NCI-H1436 treated with DMSO at 0.1 percent for 48 hours (cell line): ENCODE measurements at places on chromosomes 16 and 17.

GRCh38 chr16:52022177-52022576 is 524.8 kb downstream of the TOX3 start:
- DNase-seq: no peak

DNA sequence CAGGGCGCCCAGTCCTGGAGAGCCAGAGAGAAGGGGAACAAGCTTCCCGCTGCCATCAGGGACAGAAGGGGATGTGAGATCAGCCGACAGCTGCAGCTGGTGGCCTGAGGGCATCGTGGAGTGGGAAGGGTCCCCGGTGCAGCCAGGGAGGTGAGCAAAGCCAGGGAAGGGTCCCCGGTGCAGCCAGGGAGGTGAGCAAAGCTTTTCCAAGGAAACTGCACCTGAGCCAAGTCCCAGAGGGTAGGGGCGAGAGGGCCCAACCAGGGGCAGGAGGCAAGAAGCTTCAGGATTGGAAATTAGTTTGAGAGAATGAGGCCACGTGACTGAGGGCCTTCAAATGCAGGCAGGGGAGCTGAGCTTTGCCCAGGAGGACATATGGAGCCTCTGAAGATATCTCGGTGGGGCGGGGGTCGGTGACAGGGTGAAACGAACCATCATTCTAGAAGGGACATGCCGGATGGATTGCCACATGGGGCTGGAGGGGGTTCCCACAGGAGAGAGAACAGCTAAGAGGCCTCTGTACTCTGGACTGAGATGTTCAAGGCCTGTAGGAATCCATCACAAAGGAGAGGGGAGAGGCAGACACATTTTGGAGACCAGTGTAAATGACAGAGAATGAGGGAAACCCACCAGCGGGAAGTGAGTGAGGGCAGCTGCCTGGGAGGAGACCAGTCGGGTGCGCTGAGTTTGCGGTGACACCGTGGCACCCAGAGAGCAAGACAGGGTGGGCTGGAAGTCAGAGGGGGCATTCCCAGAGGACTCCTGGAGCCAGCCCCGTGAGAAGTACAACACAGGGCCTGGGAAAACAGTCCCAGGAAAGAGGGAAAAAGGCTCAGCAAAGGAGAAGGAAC is 31.4 kb upstream of the RPH3AL start:
- DNase-seq: no peak

GRCh38 chr16:71526111-71526631 is at the start of gene CHST4:
TSS of gene CHST4 (plus strand) at chr16:71526426. CDS start at chr16:71536678, 10,252 bp downstream.
- DNase-seq: no peak

DNA sequence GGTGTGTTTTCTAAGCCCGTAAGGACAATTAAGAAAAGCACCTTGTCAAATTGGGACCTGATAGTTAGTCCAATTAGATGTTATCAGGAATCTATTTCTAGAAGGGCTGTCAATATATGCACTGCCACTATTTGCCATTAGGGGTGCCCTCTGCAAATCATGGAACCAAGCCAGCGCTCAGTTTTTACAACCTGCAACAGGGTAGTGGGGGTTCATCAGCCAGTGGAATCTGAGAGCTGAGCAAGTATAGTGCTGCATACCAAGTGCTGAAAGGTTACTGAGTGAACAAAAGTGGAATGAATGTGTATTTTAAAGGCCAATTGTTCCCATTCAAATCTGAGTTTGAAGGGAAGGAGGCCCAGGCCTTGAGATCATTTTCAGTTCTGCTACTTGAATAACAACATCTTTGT is 10.4 kb downstream of the PRR11 start:
- DNase-seq: no peak

- DNase-seq: no peak
Measured at GRCh38 chr17:15247891-15248529, 17.1 kb downstream of the PMP22 start.

- no peak for DNase-seq
Measured at GRCh38 chr17:78355045-78355641, 4.7 kb downstream of the SOCS3 start.

DNA sequence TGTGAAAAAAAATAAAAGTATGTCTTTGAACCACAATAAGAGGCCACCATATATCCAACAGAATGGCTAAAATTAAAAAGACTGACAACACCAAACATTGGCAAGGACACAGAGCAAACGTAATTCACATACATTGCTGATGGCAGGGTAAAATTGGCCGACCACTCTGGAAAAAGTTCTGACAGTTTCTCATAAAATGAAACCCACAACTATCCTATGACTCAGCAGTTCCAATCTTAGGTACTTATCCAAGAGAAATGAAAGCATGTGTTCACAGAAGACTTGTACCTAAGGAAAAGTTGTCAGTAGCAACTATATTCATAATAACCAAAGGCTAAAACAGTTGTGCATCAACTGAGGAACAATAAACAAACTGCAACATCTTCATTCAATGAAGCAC is 357.3 kb upstream of the XYLT1 start:
- no peak for DNase-seq

DNA sequence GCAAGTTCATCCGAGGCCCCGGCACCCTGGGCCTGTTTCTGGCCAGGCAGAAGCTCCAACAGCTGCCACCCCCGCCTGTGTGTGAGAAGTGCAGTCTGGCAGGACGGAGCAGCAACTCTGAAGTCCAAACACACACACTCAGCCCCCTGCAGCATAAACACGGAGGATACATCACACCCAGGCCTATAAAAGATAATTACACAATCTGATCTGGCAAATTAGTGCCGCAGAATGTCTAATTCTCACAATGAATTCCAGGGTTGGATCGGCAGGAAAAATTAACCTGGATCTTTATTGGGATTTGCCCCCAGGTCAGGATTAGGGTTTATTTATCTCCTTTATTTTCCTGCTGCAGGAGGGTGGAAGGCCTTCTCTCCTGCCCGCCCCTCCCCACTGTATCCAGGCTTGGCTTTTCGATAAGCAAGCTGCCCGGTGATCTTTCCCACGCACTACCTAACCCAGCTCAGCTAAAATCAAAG is 311.4 kb downstream of the SOX9 start:
- DNase-seq: no peak

DNA sequence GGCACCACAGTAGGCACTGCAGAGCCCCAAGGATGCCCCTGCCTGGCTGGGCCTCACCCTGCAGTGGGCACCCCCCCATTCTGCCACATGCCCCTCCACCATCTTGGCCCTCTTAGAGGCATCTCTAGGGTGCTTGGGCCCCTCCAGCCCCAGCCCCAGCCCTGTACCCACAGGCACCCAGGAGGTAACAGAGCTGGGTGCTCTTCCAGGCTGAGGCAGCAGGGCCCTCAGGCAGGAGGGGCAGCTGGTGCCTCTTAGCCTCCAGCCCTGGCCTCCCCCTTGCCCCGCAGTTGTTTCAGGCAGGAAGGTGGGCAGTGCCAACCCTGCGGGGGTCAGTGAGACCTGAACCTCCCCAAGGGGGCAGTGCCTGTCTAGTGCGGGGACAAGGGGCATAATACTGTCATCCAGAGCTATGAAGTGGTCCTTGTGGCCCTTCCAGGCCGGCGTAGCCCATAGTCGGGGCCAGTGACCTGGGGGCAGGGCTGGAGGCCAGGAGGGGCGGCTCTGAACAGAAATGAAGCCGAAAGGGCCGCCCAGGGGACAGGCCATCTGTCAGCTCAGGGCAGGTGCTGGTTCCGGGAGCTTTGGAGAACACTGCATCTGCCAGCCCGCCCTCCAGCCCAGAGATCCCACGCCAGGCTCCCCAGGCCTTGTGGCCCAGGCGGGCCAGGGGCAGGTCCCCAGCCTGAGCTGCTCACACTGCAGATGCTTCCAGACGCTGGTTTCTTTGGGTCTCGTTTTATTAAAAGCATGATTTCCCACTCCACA is 4.9 kb upstream of the AATK start:
- no peak for DNase-seq

DNA sequence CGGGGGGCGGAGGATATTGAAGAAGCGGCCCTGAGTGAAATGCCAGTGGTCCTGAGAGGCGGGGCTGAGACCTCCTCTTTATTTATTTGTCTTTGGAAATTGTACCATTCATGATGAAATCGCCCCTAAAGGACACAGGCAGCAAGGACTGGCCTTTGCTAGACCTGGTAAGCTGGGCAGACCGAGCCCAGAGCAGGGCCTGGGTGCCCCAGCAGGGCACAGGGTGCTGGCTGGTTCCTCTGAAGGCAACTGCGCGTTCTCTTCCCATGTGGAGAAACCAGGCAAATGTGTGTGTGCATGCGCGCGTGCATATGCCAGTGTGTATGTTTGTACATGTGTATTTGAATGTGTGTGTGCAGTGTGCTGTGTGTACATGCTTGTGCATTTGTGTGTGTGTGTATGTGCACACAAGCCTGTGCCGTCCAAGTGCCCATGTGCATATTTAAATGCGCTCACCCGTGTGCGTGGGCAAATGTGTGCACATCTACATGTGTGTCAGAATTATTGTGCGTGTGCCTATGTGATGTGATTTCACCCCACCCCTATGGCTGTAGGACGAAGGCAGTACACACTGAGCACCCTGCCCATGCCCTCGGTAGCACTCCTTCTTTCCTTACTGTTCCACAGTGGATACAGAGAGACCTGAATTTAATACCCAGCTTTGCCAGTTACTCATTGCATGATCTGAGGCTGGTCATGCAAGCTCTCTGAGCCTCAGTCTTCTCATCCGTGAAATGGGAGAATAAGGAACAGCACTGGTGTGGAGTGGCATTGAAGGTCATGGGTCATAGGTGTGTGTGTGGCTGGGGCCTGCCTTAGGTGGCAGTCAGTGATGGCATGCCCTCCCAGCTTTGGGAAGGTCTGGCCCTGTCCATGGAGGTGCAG is 105.2 kb downstream of the CMIP start:
- no peak for DNase-seq

DNA sequence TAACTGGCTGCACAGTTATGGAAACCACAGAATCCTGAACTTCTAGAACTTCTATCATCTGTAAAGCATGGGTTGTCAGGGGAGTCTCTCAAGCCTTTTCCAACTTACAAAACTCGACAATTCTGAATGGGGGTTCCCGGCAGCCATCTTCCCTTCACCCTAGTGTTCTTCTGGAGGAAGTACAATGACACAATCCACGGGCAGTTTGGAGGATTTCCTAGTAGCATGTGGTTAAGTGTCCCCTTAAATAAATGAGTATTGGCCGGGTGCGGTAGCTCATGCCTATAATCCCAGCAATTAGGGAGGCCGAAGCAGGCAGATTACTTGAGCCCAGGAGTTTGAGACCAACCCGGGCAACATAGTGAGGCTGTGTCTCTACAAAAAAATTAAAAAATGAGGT is 2.1 kb downstream of the SLC16A6 start:
- no peak for DNase-seq

GRCh38 chr16:9136596-9136995 is 45.2 kb downstream of the HAPSTR1 start:
- no peak for DNase-seq

GRCh38 chr17:74566132-74566753 is 1.1 kb downstream of the CD300H start:
- no peak for DNase-seq

- no peak for DNase-seq
Measured at GRCh38 chr17:82212331-82213250, at the start of gene CCDC57. TSS of gene CCDC57 (minus strand) at chr17:82212842. CDS start at chr17:82201944, 10,898 bp downstream.

DNA sequence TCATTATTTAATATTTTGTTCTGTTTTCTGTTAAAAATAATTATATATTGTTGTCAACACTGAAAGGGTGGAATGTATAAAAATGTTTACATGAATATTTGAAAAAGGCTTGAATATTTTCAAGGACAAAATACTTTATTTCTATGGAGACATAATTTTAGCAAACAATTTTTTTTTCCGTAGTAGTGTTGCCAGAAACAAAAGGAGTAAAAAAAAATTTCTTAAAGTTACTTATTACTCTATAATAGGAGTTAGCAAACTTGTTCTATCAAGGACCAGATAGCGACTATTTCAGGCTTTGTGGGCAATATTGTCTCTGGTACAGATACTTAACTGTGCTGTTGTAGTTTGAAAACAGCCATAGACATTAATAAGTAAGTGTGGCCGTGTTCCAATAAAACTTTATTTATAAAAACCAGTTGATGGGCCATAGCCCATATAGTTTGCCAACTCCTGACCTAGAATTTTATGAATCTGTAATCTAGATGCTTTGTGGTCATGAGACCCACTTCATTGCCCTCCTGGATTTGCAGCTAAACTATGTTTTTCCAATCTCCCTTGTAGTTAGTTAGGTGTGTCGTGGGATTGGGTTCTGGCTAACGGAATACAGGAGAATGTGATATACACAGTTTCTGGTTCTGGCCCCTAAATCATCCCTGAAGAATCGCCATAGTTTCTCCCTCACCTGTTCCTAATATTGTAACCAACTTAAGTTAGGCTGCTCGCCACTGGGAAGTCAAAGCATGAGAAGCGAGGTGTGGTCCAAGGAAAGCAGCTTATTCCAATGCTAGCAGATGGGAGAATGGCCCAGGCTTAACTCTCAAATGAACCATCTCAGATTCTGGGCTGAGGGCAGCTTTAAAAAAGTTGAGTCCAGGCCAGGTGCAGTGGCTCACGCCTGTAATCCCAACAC is 153.6 kb downstream of the ABCA8 start:
- DNase-seq: no peak

DNA sequence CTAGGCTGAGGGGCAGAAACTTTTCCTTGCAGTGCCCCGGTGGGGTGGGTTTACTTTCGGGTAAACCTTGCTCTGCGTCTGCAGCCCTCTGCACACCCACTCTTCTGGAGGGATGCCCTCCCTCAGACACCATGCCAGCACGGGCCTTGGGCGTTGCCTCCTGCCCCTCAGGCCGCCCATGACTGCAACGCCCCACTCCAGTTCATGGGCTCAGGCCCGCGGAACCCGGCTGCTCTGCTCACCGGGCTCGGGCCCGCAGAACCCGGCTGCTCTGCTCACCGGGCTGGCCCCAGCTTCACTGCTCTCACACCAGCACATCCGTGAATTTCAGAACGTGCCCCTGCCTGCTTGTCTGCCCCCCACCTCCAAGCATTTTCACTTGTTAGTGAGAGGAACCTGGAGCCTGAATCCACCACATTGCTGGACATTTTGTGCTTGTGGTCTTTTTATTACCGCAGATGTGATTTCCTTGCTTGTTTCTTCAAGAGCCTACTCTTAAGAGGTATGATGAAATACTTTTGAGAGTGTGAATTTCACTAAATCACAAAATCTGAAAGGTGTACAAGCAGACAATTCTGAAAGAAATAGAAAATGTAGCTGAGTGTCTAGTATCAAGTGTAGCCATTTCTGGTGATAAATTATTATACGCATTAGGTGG is 130.9 kb downstream of the RPTOR start:
- DNase-seq: no peak
